ENCODE measurements at places on chromosomes 3 and 15.

- DNase-seq: no peak
Observed at GRCh38 chr15:83380059-83380458, 67.1 kb upstream of the SH3GL3 start.

- DNase-seq: no peak
Observed at GRCh38 chr3:42099020-42099765, 8.0 kb downstream of the TRAK1 start.

DNA sequence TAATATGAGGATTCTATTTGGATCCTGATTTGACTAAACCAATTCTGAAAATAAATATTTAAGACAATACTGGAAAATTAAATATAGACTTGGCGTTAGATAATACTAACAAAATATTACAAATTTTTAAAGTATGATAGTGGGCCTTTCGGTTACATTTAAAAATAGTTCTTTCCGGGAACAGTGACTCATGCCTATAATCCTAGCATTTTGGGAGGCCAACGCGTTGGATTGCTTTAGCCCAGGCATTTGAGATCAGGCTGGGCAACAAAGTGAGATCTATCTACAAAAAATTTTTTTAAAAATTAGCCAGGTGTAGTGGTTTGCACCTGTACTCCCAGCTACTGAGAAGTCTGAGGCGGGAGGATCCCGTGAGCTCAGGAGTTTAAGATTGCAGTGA lies 30.3 kb upstream of the GADL1 start:
- no peak for DNase-seq

GRCh38 chr3:126423191-126424038 lies 28.7 kb downstream of the CFAP100 start:
- DNase-seq: no peak

- DNase-seq: no peak
Observed at GRCh38 chr15:76116138-76116885, 56.5 kb downstream of the TMEM266 start.

DNA sequence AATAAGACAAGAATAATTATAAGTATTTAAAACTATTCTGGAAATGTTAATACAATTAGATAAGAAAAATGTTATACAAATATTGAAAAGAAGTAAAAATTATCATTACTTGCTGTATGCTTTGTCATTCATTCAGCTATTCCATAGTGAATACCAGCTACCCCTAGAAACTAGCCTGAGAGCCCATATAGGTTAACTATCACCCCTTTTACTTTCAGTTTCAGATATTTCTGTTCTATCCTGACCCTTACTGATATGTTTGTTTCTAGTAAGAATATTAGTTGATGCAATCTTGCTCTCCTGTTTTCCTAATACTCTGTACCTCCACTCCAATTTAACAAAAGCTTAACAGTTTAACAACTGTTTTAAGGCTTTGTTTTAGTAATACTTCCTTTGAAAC lies 31.6 kb downstream of the FAM227B start:
- DNase-seq: no peak

- DNase-seq: no peak
Observed at GRCh38 chr3:61008998-61009380, 242.3 kb downstream of the FHIT start.

DNA sequence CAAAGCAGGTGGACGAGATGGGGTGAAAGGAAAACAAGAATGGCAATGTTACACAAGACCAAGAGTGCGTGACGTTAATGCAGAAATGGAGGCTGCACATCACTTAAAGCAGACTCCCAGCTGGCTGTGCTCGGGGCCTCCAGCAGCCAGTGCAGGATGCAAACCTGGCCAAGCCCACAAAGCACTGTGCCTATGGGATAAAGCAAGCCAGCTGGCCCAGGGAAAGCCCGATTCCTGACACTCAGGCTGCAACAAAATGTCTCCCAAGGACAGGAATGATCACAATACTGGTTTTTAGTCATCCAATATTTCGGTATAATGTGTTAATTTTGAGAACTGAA lies 86.2 kb downstream of the SEC22A start:
- DNase-seq: no peak

DNA sequence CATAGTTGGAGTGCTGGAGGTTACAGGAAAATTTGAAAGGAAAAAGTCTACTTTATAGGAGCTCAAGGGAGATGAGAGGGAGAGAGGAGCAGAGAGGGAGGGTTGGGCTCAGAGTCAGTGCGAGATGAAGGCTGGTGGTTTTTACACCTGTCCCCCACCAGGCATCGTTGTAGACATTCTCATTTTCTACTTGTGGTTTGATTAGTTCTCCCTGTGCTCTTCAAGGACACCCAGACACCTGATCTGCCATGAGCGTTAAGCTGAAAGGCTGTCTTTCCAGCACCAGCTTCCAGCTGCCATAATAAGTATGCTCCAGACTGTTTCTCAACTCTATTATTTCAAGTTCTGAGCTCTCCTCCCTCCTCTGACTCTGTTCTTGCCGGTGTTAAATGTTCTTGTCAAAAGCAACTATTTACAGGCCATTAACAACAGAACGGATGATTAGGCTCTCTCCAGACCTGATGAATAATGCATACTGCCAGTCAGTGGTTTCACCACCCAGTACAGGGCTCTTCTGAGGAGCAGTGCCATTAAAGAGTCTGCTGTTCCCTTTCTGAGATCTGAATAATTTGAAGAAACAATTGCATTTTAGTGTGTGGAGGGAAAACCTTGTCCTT lies 514.6 kb upstream of the MCTP2 start:
- no peak for DNase-seq

DNA sequence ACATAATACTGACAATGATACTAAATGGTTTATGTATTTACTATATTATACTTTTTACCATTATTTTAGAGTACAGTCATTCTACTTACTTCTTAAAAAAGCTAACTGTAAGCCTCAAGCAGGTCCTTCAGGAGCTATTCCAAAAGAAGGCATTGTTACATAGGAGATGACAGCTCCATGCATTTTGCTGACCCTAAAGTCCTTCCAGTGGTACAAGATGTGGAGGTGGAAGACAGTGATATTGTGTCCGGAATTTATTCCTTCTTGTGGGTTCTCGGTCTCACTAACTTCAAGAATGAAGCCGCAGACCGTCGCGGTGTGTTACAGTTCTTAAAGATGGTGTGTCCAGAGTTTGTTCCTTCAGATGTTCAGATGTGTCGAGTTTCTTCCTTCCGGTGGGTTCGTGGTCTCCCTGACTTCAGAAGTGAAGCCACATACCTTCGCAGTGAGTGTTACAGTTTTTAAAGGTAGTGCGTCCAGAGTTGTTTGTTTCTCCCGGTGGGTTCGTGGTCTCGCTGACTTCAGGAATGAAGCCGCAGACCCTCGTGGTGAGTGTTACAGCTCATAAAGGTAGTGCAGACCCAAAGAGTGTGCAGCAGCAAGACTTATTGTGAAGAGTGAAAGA lies 20.9 kb downstream of the AVEN start:
- no peak for DNase-seq

Measured in cortex of kidney (tissue), 1 donor.